ENCODE measurements at places on chromosomes 7 and 10. TPM values are rescaled to one million over a fixed set of nuclear protein-coding genes. Genes with fewer than 3 reads are reported as not detected.

The KLLN gene
- polyA plus RNA-seq: 1.7 TPM

The CTAGE8 gene
- polyA plus RNA-seq: 5.9 TPM

The TRIM50 gene
- 0.20 TPM for polyA plus RNA-seq

The ADIRF gene
- polyA plus RNA-seq: 20.8 TPM

The PRLHR gene
- polyA plus RNA-seq: not detected

The COL1A2 gene
- 817 TPM for polyA plus RNA-seq

The FGFBP3 gene
- polyA plus RNA-seq: 3.0 TPM

The NUP205 gene
- 70.2 TPM for polyA plus RNA-seq

The PTER gene
- 14.9 TPM for polyA plus RNA-seq

The HOXA9 gene
- 86.6 TPM for polyA plus RNA-seq

The OR2F2 gene
- polyA plus RNA-seq: not detected

The MMRN2 gene
- 27.5 TPM for polyA plus RNA-seq

The C10orf90 gene
- 0.39 TPM for polyA plus RNA-seq

The ASNS gene
- 45.6 TPM for polyA plus RNA-seq

The PDZD8 gene
- 30.2 TPM for polyA plus RNA-seq

The ETV1 gene
- 37.3 TPM for polyA plus RNA-seq

The TRIM74 gene
- 0.59 TPM for polyA plus RNA-seq

The CNPY1 gene
- not detected for polyA plus RNA-seq

The UCMA gene
- not detected for polyA plus RNA-seq

The PGAM1 gene
- polyA plus RNA-seq: 169 TPM

The OIT3 gene
- polyA plus RNA-seq: 3.9 TPM

The PLEKHS1 gene
- 0.13 TPM for polyA plus RNA-seq

The ATOH7 gene
- polyA plus RNA-seq: 1.5 TPM

The FXYD4 gene
- polyA plus RNA-seq: not detected

The TACC2 gene
- polyA plus RNA-seq: 35.2 TPM

The LRRC17 gene
- 60.8 TPM for polyA plus RNA-seq

The SLC13A1 gene
- 20.0 TPM for polyA plus RNA-seq

The POP7 gene
- 22.9 TPM for polyA plus RNA-seq

The IFIT5 gene
- 11.1 TPM for polyA plus RNA-seq

The IDI2 gene
- not detected for polyA plus RNA-seq

The UCN3 gene
- 1.9 TPM for polyA plus RNA-seq

The GNGT1 gene
- 0.21 TPM for polyA plus RNA-seq

The AKR1C3 gene
- 55.9 TPM for polyA plus RNA-seq

The SPDYE2 gene
- 0.93 TPM for polyA plus RNA-seq

The CHAT gene
- not detected for polyA plus RNA-seq

The PIK3CG gene
- polyA plus RNA-seq: 3.2 TPM

The TEX36 gene
- polyA plus RNA-seq: not detected

The RELN gene
- 20.0 TPM for polyA plus RNA-seq

The FBXL13 gene
- 4.1 TPM for polyA plus RNA-seq

The SLC26A3 gene
- 0.32 TPM for polyA plus RNA-seq

The GAD2 gene
- polyA plus RNA-seq: 2.2 TPM

The MMD2 gene
- 0.13 TPM for polyA plus RNA-seq

The SFRP4 gene
- polyA plus RNA-seq: 2.6 TPM

The ARMC3 gene
- 17.9 TPM for polyA plus RNA-seq

The GATA3 gene
- polyA plus RNA-seq: 82.9 TPM

The GPRIN2 gene
- polyA plus RNA-seq: 4.4 TPM

The DOCK4 gene
- polyA plus RNA-seq: 29.9 TPM

The CYP2C19 gene
- polyA plus RNA-seq: 0.14 TPM

The FAM25C gene
- not detected for polyA plus RNA-seq

The DLX5 gene
- polyA plus RNA-seq: not detected

The HK1 gene
- polyA plus RNA-seq: 55.2 TPM

The ZNF735 gene
- not detected for polyA plus RNA-seq

The CALHM3 gene
- polyA plus RNA-seq: not detected

The TMEM229A gene
- 0.13 TPM for polyA plus RNA-seq

Data from left renal cortex interstitium (tissue), 4 donors.